ENCODE measurements at places on chromosomes 16 and 17.

DNA sequence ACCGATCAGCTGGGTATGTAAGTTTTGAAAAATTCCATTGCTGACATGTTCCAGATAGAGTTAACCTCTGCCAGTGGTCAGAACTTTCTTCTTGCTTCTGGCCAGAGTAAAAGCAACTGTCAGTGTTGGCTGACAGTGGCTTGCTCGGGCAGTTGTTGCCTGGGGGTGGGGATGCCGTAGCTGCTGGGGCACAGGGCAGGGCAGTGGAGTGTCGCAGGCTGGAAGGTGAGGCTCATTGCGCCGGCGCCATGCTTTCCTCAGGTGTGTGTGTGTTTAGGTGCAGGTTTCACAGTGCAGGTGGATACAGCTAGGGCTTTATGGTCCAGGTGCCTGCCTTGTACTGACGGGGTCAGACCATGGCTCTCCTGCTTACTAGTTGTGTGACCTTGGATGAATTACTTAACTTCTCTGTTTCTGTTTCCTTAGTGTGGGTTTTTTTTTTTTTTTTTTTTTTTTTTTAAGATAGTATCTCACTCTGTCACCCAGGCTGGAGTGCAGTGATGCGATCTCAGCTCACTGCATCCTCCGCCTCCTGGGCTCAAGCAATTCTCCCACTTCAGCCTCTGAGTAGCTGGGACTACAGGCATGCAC lies 156.4 kb downstream of the SNX29 start:
- DNase-seq: no peak

GRCh38 chr16:4123616-4124300 lies 7.5 kb upstream of the ADCY9 start:
- peak; percentile 86 for DNase-seq

GRCh38 chr17:80397686-80398085 lies 17.3 kb upstream of the ENDOV start:
- DNase-seq: no peak

DNA sequence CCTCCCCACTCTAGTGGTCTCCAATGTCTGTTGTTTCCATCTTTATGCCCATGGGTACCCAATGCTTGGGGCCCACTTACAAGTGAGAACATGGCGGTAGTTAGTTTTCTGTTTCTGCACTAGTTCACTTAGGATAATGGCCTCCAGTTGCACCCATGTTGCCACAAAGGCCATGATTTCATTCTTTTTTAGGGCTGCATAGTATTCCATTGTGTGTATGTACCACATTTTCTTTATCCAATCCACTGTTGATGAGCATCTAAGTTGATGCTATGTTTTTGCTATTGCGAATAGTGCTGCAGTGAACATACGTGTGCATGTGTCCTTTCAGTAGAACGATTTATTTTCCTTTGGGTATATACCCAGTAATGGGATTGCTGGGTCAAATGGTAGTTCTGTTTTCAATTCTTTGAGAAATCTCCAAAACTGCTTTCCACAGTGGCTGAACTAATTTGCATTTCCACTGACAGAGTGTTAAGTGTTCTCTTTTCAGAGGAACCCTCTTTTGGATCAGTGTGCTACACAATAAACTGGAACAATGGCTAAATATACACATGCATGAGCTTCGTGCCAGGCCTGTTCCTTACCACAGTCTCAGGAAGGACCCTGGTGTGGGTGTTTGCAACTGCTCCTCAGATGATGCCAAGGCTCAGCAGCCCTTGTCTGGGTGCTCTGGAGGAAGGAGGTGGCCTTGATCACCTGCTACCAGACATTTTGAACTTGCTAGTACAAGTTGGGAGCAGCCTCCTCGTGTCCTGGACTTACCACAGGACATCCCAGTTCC lies 34.4 kb downstream of the KNOP1 start:
- DNase-seq: no peak

DNA sequence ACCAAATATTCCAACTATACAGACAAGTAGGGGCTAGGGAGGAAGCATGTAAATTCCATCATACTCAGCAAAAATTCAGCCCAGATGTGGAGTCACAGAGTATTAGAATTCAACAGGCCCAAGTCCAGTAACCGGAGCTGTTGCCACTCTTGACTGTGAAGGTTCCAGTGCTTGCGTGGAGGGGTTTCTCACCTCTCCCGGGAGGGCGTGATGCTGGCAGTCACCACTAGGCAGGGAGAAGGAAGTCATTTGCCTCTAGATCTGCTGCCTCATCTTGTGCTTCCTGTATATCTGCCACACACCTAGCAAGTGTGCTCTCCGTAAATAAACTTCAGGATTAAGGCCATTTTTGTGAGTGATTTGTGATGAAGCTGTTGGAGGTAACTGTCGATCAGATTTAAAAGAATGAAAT lies 1.0 kb upstream of the CKLF start:
- peak; percentile 52 for DNase-seq

- no peak for DNase-seq
Measured at GRCh38 chr17:37206299-37206698, 169.5 kb upstream of the C17orf78 start.

GRCh38 chr17:74758848-74759168 lies 10.4 kb downstream of the NHERF1 start:
- peak; percentile 30 for DNase-seq

GRCh38 chr16:81778861-81779535 lies at the start of gene PLCG2:
PLCG2 (plus strand) TSS chr16:81779291; CDS start chr16:81785990, 6,699 bp downstream.
- peak; percentile 58 for DNase-seq

- DNase-seq: no peak
Measured at GRCh38 chr16:55120408-55120807, 189.7 kb downstream of the IRX5 start.

- no peak for DNase-seq
Measured at GRCh38 chr16:54284319-54284930, 2.2 kb downstream of the IRX3 start.

DNA sequence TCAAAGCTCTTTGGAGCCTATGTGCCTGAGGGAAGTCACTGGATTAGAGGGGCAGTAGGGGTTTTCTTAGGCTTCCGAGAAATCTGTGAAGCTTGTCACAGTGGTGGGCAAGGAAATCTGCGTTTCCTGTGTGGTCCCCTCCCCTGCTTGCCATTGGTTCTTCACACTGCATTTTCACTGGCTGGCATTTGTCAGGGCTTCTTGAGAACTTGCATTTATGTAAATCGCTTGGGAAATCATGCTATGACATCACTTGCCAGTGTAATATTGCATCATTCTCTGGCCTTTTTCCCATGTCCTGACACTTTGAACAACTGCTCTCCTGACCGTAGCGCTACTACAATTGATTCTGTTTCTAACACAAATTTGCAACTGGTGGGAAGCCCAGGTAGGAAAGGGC lies 1.8 kb downstream of the CACNG3 start:
- no peak for DNase-seq

DNA sequence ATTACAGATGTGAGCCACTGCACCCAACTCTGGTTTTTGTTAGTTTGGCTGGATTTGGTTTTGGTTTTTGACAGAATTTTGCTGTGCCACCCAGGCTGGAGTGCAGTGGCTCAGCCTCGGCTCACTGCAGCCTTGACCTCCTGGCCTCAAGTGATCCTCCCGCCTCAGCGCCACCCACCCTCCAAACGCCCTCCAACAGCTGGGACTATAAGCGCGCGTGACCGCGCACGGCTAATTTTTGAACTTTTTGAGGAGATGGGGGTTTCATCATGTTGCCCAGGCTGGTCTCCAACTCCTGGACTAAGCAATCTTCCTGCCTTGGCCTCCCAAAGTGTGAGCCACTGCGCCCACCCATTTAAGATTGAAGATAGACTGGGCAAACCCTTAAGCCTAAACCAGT lies 84.4 kb upstream of the RPRML start:
- no peak for DNase-seq

DNA sequence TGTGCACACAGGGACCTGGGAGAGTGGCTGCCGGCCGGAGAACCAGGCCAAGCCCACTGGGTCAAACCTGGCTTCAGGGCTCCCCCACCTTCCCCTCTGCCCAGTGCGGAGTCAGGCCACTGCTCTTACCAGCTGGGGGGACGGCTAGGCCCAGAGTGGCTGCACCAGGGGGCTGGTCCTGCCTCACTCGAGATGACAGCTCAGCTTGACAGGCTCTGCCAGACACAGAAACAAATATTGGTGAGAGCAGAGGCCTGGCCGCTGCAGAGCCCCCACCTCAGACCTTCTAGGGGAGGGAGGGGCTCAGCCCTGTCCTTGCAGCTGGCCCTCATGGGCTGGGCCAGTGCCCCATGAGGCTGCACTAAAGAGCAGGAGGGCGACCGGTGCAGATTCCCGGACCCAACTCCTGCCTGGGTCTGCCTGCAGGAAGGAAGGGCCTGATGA lies 4.5 kb downstream of the NUDT16L1 start:
- DNase-seq: no peak

DNA sequence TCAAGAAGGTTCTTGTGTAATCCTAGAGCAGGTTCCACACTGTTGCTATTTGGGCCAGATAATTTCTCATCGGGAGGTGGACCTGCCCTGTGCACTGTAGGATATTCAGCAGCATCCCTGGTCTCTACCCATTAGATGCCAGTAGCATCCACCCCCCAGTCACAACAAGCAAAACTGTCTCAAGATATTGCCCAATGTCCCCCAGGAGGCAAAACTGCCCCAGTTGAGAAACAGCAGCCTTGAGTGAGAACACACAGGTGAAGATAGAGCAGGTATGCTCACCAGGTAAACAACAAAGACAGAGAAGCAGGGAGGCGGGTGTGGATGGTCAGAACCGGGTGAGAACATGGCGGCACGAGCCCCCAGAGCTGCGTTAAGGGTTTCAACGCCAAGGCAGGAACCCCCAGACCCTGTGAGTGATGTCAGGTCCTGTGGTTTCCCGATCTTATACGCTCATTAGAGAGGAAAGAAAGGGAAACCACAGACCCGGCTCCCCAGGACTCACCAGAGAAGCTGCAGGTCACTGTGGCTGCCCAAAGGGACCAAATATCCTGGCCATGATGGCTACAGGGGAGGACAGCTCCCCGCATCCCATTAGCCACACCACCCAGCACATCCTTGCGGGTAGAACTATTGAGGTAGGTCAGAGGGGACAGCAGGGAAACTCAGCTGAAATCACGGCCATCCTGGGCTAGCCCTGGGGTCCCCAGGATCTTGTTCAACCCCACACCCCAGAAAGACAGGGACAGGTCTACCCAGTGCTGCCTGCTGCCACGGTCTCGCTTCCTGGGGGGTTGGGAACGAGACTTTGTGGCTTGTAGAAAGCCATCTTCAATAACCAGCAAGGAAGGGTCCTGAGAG lies 21.2 kb downstream of the CDC42EP4 start:
- DNase-seq: no peak

DNA sequence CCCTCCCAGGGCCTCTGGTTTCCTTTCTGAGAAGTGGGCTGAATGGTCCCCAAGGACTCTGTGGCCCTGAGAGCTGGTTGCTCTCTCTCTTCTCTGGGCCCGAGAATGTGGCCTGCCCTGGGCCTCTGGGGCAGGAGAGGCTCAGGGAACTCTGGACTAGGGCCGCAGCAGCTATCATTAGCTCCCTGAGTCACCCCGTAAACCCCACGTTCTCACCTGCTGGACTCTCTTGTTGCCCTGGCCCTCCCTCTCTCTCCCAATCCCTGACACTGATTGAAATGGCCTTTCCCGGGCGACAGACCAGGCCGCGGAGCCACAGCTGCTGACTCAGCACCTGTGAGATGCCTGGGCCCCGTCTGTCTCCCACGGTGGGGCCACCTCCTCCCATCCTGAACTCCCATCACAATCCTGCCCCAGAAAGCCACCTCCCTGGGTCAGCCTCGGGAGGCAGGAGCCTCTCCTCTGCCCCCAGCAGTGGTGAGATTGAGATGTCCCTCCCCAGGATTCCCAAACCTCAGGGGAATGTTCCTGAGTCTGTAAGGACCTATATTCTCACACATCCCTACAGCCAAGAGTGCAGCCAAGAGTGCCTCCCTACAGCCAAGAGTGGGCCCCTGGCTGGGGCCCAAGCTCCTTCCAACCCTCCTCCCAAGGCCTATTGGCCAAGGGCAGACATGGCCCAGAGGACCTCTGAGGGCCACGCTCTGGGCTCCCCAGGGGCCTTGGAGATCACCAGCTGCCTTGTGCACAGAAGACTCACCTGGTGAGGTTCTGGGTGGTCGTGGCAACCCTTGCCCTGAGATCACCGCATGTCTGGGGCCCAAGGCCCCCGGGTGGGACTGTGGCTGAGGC lies 470 bp downstream of the TRPV3 start:
- DNase-seq: no peak

GRCh38 chr17:63798572-63799106 lies 24.7 kb downstream of the DDX42 start:
- DNase-seq: no peak

DNA sequence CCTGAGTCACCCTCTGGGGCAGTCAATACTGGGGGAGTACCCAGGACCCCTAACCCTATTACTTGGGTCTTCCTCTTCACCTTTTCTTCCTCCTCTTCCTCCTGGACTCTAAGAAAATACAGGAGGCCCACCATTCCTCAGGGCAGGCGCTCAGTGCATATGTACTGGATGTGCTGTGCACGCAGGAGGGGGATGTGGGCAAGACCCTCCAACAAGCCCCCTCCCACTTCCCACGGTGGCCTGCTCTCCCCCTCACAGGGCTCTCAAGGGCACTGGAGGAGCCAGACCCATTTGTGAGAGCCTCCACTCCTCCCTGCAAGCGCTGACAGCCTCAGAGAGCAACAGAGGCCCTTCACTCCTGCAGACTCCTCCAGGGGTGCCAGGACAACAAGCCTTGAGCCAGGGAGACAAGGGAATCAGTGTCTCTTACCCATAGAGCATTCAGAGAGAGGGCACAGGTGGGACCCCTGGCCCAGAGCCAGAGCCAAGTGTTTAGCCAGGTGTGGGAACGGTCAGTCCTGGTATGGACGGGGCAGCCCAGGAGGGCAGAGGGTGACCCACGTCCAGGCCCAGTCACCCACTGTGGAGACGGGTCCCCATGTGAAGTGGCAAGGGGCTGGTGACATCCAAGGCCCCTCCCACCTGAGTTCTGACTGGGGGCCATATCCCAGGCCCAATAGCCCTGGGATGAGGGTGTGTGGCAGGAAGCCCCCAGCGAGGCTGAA lies 27.3 kb upstream of the KSR1 start:
- no peak for DNase-seq

DNA sequence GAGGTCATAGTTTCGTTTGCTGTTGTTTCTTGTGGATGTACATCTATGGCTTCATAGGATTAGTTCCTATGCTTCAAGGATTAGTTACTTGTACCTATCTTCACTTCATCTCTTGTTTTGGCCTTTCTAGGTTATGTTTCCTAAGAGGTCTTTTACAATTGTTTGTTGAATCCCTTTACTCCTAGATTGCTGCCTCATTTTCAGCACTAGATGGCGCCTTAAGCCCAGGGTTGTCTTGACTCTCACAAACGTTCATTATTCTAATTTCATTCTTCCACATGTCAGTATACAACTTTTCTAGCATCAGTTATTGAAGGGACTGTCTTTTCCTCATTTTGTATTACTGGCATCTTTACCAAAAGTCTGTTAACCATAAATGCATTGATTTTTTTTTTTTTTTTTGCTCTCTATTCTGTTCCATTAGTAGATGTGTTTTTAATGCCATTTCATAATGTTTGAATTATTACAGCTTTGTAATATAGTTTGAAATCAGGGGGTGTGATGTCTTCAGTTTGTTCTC lies 45.0 kb upstream of the NACA2 start:
- peak; percentile 70 for DNase-seq
